ENCODE measurements at places on chromosomes 4 and X.

DNA sequence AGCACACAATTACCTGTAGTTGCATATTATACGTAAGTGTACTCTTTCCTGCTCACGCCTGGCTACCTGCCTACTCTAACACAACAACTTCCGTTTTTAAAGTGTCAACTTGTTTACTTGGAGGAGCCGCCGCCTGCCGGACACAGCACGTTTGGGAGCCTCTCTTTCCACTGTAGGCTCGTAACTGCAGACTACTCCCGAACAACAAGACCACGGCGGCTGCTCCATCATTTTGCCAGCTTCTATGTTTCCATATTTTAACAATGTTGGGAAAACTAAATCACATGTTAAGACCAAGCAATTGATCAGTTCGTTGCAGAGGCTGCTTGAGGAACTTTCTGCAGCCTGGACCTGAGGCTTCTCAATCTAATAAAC is 841 bp downstream of the MTNR1A start:
- DNase-seq: no peak

- no peak for DNase-seq
These were observed 170.5 kb downstream of the AREG start for GRCh38 chr4:74615411-74615810.

DNA sequence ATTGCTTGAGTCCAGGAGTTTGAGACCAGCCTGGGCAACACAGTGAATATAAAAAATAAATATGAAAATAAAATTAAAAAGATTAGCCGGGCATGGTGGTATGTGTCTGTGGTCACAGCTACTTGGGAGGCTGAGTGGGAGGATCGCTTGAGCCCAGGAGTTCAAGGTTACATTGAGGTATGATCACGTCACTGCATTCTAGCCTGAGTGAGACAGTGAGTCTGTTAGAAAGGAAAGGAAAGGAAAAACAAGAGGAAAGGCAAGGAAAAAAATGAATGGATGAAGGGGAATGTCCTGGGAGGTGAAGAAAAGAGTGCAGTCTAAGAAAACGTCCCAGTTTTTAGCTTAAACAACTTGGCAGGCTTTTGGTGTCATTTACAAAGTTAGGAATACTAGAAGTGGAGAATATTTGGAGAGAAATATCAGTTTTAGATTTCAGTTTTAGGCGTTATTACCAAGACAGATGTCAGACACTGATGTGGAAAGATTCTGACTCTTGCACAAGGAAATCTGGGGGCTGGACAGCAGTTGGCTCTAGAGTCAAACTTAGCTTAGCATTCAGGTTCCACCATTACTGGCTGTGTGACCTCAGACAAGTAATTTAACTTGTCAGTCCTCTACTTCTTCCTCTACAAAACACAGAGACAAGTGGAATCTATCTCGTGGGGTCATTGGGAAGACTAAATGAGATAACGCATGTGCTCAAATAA is 139.0 kb downstream of the TSPAN5 start:
- DNase-seq: peak; percentile 20

- DNase-seq: no peak
These were observed 104.7 kb upstream of the MID1 start for GRCh38 chrX:10725071-10725470.

GRCh38 chrX:101377547-101377946 is 8.4 kb downstream of the BTK start:
- DNase-seq: no peak

DNA sequence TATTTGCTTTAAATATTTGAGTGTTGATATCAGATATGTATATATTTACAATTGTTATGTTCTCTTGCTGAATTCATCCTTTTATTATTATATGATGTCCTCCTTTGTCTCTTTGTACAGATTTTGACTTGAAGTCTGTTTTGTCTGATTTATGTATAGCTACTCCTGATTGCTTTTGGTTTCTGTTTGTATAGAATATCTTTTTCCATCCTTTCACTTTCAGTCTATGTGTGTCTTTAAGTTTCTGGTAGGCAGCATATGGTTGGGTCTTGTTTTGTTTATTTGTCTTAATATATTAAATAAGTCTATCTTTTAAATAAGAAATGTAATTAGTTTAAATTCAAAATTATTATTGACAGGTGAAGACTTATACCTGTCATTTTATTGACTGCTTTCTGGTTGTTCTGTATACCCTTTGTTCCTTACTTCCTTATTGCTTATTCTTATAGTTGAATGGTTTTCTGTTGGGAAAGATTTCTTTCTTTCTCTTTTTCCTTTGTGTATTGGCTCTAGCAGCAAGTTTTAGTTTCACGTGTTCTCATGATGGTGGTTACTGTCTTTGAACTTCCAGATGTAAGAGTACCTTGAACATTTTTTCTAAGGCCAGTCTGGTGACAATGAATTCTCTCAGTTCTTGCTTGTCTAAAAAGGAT is 31.1 kb downstream of the RAB28 start:
- no peak for DNase-seq
